NCI-H2081 treated with DMSO at 0.1 percent for 48 hours (cell line): ENCODE measurements at places on chromosomes 11 and 22.
A peak's percentile ranks its signal among the peaks of the same experiment; 100 is the strongest.

- DNase-seq: no peak
Measured at GRCh38 chr11:43401252-43401651, 42.5 kb downstream of the TTC17 start.

- DNase-seq: no peak
Measured at GRCh38 chr22:37045958-37046357, 5.6 kb upstream of the KCTD17 start.

DNA sequence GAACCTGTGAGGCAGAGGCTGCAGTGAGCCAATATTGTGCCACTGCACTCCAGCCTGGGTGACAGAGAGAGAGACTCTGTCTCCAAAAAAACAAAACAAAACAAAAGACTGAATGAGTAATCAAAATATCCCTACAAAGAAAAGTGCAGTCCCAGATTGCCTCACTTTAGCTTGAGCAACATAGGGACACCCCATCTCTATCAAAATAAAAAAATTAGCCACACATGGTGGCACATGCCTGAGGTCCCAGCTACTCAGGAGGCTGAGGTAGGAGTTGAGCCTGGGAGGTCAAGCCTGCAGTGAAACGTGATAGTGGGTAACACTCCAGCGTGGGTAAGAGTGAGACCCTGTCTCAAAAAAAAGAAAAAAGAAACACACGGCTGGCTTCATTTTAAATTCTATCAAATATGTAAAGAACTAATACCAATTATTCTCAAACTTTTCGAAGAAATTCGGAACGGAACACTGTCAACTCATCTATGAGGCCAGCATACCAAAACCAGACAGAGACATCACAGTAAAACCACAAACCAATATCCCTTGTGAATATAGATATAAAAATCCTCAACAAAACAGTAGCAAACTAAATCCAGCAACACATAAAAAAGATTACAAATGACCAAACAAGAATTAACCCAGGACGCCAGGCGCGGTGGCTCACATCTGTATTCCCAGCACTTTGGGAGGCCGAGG, 12.9 kb downstream of the CHEK2 start:
- no peak for DNase-seq

DNA sequence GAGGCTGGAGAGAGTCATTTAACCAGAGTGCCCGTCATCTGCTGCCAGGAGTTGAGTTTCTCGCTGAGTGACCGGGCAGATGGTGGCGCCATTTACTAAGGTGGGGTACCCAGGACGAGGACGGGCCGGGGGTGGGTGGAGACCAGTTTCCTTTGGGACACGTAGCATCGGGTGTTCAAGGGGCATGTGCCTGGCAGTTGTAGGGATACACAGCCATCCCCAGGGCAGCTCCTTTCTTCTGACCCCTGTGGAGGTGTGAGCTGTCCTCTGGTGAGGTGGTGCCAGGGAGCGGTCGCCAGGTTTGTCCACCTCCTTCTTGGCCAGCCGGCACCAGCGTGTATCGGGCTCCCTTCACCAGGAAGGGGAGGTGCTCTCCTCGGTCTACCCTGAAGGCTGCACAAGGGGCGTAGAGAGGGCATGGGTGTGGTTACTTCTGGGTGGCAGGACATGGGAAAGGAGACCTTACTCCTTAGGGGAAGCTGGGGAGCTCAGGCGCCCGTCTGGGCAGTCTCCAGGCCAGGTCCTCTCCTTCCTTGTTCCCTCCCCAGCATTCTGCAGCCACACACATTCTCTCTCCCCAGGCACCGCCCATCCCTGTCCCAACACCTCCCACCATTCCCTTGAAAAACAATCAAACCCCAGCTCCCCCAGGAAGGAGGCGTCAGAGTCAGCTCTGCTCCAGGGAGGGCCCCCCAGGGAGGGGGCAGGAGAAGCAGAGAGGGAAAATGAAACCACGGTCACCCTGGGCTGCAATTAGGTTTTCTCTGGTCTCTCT, 10.3 kb upstream of the MB start:
- peak; percentile 12 for DNase-seq

GRCh38 chr11:102414559-102414958, 38.0 kb downstream of the TMEM123 start:
- no peak for DNase-seq

GRCh38 chr22:29334696-29335344, 19.3 kb upstream of the RASL10A start:
- DNase-seq: no peak

GRCh38 chr11:122045181-122045586, 70.8 kb downstream of the BLID start:
- DNase-seq: no peak

DNA sequence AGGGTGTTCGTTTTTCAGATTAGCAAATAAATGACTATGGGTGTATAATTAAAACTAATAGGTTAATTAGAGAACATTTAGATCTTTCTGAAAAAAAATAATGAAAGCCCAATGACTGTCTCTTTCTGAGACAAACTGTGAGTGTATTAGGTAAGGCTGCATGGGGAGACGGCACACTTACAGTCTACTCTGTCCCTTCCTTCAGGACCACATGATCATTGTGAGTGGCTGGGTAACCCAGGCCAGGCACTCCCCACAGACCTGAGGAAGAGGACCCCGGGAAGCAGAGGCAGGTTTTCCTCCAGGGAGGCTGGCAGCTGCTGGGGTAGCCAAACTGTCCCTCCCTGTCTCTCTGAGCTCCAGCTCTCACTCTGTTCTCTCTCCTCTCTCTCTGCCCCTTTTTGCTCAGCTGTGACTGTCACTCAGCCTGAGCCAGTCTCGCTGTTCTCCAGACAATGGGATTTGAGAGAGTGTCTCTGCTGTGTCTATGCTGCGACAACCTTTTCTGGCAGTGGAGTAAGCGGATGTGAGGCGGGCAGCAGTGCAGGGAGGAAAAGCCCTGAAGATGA, 83.1 kb upstream of the NCAM1 start:
- no peak for DNase-seq

DNA sequence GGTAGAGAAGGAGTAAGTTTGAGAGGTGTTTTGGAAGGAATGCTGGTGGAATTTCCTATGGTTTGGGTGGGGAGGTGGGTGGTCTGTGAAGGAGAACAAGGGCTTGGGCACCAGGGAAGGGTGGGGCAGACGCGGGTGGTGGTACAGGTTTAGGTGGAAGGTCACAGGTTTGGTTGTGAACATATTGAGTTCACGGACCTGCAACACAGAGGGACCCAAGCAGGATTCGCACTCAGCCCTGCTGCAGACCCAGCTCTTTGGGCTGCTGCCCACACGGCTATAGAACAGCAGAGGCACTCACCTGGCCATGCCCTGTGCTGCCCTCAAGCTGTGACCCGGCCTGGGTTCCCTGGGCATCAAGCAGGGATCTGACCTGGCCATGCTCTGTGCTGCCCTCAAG, 33.5 kb upstream of the EMID1 start:
- no peak for DNase-seq

- no peak for DNase-seq
Measured at GRCh38 chr11:109940816-109941215, 152.4 kb upstream of the ZC3H12C start.

DNA sequence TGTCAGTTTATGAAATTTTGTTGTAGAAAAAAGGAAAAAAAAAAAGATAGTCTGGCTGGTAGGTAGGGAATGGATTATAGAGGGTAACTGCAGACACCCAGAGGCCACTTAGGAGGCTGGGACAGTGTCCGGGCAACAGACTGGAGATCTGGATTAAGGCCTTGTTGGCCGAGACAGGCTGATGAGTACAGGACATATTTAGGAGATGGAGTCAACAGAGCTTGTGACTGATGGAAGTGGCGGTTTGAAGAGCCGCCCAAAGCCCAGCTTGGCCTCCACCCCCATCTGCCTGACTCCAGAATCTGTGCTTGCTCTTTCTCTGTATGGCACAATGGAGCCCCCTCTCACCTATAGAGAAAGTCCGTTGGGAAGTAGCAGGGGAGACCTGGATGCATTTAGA, 7.6 kb downstream of the PLEKHB1 start:
- DNase-seq: no peak

- DNase-seq: no peak
Measured at GRCh38 chr11:119602745-119603373, 126.1 kb downstream of the NECTIN1 start.

- no peak for DNase-seq
Measured at GRCh38 chr11:36601155-36601554, 3.1 kb upstream of the RAG2 start.
